GOT3 (cell line): ENCODE measurements at places on chromosomes 12 and 14.

DNA sequence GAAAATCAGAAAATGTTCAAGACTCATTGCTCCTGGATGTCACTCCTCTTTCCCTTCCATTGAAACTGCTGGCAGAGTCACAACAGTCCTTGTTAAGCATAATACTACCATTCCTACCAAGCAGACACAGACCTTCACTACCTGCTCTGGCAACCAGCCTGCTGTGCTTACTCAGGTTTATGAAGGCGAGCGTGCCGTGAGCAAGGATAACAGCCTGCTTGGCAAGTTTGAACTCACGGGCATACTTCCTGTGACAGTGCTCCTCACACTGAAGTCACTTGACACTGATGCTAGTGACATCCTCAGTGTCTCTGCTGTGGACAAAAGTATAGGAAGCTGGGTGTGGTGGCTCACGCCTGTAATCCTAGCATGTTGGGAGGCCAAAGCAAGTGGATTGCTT, 15.7 kb upstream of the PHETA1 start:
- no peak for DNase-seq

- DNase-seq = no peak
Observed at GRCh38 chr12:5898874-5899273, 46.2 kb downstream of the ANO2 start.

DNA sequence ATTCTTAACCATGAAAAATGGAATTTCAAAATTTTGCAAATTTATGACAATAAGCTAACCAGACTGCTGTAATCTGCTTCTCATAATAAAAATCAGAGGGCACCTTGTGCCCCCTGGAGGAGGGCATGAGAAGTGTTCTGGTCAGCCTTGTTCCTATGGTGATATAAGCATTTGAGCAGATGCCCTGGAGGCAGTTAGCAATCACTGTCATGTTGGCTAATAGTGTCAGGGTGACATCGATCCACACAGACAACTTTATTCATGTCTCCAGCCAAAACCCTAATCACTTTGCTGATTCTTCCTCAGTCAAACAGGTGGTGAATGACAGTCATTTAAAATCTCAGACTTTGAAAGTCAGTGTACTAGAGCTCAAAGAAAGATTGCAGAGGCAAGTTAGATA, 943.0 kb downstream of the GALC start:
- no peak for DNase-seq

GRCh38 chr14:21509432-21510143, 1.6 kb downstream of the METTL3 start:
- DNase-seq = no peak

- no peak for DNase-seq
Observed at GRCh38 chr12:102479939-102480338, 424 bp downstream of the IGF1 start.

DNA sequence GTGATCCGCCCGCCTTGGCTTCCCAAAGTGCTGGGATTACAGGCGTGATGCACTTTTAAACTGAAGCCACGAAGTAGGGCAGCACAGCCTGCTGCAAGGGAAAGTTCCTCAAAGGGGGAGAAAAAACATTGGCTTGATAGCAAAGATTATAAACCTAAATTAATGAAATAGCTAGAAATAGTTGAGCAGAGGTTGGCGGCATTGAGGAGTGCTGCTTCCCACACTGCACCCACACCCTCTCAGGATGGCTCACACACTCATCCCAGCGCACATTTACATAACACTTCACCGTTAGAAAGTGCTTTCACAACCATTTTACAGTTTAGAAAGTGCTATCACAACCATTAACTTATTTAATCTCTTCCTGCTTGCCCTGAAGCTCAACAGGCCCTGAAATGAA, 44.4 kb upstream of the TCL1A start:
- DNase-seq = no peak

DNA sequence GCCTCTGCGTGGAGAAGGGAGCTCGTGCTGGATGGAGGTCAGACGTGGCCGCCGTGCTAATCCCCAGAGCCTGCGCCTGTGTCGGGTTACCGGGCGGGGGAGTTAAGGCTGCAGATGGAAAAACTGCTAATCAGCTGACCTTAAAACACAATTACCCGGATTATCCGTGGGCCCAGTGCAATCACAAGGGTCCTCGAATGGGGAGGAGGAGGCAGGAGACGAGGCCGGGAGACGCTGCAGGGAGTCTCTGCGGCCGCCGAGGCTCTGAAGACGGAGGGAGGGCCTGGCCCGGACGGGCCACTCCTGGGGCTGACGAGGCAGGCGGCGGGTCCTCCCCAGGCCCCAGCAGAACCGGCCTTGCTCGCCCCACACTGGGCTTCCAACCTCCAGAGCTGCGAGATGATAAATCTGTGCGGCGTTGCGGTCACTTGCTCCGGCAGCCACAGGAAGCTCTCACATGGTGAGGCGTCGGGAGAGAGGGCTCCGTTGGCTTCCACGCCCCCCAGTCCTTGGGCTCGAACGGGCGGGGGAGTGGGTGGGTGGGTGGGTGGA, 32.9 kb upstream of the FBRSL1 start:
- no peak for DNase-seq

- DNase-seq = no peak
Observed at GRCh38 chr12:108884116-108885012, 4.5 kb downstream of the DAO start.

- DNase-seq = no peak
Observed at GRCh38 chr14:105939810-105940508, 413.6 kb downstream of the TMEM121 start.

- DNase-seq = no peak
Observed at GRCh38 chr14:56562883-56563282, 16.7 kb upstream of the TMEM260 start.

GRCh38 chr14:57049848-57050247, 218.9 kb downstream of the EXOC5 start:
- no peak for DNase-seq

DNA sequence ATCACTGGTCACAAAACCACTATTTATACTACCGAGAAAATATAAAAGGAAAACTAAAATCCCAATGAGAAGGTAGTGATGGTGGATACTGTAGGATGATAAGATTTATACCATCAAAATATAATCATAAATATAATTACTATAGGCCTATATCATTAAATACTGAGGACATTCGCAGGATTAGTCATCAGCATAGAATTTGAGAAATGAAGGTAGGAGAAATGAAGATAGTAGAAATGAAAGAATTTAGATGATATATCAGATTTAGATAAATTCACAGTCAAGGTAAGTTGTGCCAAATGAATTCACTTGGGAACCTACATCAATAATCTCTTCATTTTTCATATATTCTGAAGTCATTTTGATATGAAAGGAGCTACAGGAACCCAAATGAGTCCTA, 82.8 kb downstream of the DAAM1 start:
- no peak for DNase-seq

GRCh38 chr12:87152841-87153528, 876.2 kb downstream of the C12orf50 start:
- no peak for DNase-seq

- DNase-seq = no peak
Observed at GRCh38 chr14:30864934-30865333, 9.4 kb upstream of the COCH start.

DNA sequence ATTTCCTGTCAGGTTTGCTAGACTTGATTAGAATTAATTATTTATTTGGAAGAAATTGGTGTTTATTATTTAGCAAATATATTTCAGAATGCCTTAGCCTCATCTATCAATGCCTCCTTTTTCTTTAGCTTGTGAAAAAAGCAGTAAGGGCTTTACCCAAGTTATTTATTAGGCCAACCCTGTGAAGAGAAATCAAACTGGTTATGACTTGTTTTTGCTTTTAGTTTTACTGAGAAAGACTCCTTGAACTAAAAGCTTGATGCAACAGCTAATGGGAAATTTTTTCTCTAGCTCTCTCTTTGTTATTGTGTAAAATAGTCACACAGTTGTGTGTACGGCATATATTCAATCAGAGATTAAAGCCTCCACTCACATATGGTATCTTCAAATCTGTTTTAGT, 306.8 kb downstream of the DIO2 start:
- no peak for DNase-seq

DNA sequence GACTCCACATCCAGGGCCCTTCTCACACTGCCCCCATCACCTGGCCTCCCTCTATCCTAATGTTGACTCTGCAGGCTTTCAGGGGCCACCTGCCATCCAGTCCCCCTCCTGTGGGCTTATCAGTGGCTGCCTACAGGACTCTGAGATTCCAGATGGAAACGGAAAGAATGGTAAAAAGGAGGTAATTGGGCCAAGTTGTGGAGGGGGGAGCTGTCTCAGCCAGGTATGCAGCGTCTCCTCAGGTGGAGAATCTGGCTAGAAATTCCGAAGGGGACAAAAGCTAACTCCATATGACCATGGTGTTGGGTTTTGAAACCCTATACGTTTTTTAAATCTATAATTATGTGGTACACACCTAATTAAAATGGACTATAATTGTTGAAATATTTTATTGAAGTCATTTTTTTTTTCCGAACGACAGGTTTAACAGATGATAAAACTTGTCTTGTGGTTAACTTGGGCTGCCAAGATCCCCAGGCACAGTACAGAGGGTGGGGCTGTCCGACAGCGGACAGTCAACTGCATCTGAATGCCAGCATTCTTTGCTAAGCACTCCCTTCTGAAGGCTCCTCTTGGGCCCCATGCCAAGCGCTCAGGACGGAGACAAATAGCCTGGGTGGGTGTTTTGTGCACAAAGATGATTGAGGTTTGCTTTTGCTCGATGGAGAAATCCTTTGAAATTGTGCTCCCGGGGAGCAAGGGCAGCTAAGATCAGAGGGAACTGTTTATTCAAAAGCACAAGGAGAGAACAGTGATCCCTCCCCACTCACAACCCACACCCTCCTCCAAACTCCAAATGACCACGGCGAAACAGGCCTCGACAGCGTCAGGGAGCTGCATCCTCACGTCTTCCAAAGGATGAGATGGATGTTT, 365.6 kb downstream of the BCL11B start:
- DNase-seq = no peak

DNA sequence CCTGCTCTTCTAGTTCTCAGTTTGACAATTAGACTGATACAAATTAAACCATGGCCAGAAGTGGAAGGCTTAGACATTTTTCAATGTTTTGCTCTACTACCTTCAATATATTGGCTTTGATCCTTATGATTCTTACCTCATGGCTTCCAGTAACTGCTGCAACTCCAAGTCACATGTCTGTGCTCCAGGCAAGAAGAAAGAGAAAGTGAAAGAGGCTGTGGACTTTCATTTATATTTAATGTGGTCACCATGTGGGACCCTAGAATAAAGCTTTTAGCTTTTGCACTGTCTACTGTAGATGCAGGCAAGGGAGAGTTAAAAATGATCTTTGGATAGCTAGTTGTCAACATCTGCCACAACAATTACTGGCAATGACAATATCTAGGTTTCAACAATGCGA, 214.3 kb upstream of the PDE3A start:
- DNase-seq = no peak

DNA sequence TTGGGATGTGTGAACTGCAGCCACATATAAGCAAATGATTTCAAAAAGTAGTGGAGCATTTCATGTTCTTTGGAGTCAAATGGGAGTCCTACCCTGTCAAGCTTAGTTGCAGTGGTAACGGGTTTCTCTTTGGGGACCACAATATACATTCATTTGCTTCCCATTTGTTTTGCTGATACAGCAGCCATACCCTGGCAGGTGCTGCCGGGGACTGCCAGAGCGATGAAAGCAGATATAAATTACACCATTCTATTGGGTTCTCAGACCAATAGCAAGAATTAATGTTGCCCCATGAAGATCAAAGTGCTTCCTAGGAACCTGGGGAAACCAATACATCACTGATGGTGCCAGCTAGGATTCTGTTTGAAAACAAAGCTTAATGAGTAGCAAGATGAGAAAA, 1621.5 kb upstream of the FLRT2 start:
- no peak for DNase-seq

GRCh38 chr12:128861226-128862016, 8.1 kb downstream of the GLT1D1 start:
- DNase-seq = no peak

DNA sequence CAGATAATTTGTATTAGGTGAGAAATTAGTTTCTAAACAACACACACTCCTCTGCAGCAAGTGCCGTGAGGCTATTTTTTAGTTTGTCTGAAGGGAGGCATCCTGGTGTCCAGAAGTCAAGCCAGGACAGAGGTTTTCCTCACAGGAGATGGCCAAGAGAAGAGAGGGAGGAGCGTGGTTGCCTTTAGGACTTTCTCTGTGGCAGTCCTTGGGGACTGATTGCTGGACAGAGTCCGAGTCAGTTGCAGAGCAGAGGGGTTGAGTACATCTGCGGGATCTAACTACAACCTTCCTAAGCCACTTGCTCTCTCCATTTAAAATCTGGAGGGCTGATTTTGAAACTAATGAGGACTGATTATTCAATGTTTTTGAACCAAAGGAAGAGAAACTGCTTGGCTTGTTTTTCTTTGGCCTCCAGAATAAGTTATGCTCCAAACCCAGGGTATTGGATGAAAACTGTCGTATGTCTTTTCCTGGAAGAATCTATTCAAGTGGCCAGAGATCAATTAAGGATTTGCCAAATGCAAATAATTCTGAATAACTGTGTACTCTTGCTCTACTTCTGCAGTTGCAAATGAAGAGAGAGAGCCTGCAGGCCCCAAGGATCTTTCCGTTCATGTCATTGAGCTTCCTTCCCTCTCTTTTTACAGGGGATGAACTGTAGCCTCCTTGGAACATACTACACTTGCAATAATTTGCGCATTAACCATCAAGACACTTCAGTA, 1.2 kb downstream of the SLCO1C1 start:
- DNase-seq = no peak

GRCh38 chr12:54294152-54294952, 6.5 kb downstream of the NFE2 start:
- DNase-seq = no peak

GRCh38 chr14:73438993-73439392, 19.4 kb downstream of the NUMB start:
- no peak for DNase-seq

DNA sequence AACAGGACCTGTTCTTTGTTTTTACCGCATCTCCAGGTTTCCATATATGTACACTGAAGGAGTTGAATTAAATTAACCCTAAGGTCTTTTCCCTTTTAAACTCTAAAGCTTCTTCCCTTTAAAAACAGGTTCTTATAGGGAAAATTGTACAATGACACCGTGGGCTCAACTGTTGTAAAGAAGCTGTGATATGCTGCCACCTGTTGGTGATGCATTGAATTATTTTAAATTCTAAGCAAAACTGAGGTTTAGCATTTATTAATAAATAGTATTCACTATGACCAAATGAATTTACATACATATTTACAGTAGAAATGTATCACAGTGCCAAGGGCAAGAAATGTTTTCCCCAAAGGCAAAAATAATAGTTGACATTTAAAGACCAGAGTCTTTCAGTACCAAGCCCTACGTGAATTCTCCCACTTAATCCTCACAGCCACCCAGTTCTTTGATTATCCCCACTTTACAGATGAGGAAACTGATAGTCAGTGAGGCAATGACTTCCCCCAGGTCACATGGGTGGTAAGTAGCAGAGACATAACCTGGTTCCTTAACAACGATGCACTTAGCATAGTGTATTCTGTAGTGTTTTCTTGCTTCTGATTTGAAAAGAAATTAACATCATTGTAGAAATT, 35.7 kb upstream of the TMEM263 start:
- DNase-seq = no peak

- DNase-seq = no peak
Observed at GRCh38 chr12:22821985-22822384, 197.0 kb downstream of the ETNK1 start.
